Activated naive CD4-positive, alpha-beta T cell treated with anti-CD3 and anti-CD28 coated beads for 36 hours (primary cell): ENCODE measurements at places on chromosomes 5 and 9.

DNA sequence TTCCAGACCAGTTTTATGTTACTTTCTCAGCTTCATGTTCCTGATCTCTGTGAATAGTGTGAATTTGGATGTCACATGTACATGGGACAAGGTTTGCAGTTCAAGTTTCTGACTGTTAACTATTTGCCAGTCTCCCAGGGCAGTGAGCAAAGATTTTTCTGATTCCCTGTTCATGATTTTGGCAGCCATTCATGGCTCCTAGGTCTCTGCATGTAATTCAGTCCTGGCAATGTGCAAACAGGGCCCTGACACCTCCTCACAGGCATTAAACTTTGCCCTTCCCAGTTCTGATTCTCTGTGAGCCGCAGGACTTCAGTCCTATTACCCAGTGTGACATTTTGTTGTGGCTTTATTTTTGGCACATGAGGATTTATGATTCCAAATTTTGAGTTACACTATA, 349.7 kb downstream of the ARRDC3 start:
- H3K4me3 ChIP-seq = no peak overlapping the region
- no peak for DNase-seq
- no peak overlapping the region for H3K27ac ChIP-seq
- H3K36me3 ChIP-seq = no peaks in the 10 kb centered on the region
- peaks cover 9% of the 10 kb centered on the region for H3K27me3 ChIP-seq

- no peaks in the 10 kb centered on the region for H3K36me3 ChIP-seq
- no peaks in the 10 kb centered on the region for H3K4me1 ChIP-seq
- no peaks in the 10 kb centered on the region for H3K27me3 ChIP-seq
- H3K27ac ChIP-seq = no peak overlapping the region
- H3K4me3 ChIP-seq = no peak overlapping the region
Observed at GRCh38 chr5:147406636-147407035, 103.2 kb downstream of the DPYSL3 start.

DNA sequence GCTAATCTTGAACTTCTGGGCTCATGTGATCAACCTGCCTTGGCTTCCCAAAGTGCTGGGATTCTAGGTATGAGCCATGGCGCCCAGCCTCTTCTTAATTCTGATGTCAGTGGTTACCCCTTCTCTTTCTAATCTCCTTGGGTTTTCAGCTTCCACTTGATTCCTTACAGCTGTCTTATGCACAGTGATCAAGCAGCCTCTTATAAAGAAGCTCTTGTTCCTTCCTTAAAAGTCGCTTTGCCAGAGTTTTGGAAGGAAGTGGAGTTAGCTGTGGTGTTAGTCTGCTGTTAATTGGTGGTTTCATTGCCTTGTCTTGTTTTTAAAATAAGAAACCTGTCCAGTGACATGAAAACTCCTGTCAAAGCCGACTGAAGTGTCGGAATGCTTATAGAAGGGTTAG, 128.1 kb upstream of the CACNA1B start:
- no peak overlapping the region for H3K4me3 ChIP-seq
- H3K27ac ChIP-seq = no peak overlapping the region
- H3K27me3 ChIP-seq = no peaks in the 10 kb centered on the region

DNA sequence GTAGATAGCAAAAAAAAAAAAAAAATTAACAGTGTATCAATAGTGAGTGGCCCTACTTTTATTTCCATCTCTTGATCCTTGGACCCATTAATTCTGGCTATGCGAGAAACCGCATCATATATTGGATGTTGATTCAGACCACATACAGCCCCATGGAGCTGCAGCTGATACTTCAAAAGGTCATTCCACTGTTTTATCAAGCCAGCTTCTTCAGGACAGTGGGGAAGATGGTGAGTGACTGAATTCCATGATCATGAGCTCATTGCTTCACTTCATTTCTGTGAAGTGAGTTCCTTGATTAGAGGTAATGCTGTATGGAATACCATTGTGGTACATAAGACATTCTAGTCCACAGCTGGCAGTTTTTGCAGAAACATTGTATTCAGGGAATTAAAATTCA, 222.9 kb upstream of the MEF2C start:
- H3K27me3 ChIP-seq = no peaks in the 10 kb centered on the region
- no peak overlapping the region for H3K4me3 ChIP-seq
- H3K27ac ChIP-seq = no peak overlapping the region
- H3K36me3 ChIP-seq = no peaks in the 10 kb centered on the region
- no peaks in the 10 kb centered on the region for H3K4me1 ChIP-seq

DNA sequence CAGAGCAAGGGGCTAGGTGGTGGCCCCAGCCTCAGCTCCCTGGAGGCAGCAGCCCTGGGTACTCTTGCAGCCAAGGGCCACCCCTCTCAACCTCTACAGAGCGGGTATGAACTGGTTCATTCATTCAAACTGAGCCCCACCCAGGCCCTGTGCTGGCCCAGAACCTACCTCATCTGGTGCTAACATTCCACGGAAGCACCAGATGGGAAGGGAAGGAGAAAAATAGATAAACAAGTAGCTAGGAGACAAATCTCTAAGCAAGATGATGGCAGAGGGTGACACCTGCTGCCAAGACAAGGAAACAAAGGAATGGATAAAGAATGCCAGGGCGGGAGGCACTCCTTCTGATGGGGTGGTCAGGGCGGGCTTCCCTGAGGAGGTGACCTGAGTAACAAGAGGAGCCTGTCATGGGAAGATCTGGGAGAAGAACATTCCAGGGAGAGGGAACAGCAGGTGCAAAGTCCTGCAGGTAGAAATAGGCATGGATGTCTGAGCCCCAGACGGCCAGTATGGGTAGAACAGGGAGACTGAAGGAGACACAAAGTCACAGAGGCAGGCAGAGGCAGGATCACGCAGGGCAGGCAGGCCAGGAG, 6.1 kb downstream of the ST6GALNAC4 start:
- H3K27me3 ChIP-seq = no peaks in the 10 kb centered on the region
- H3K27ac ChIP-seq = peak overlapping the region; percentile 93
- no peak for DNase-seq
- peaks cover 15% of the 10 kb centered on the region for H3K36me3 ChIP-seq
- peaks cover 50% of the 10 kb centered on the region for H3K4me1 ChIP-seq
- H3K4me3 ChIP-seq = peak overlapping the region; percentile 24

GRCh38 chr5:25892211-25892610, 1146.2 kb downstream of the CDH9 start:
- H3K36me3 ChIP-seq = no peaks in the 10 kb centered on the region
- no peak overlapping the region for H3K27ac ChIP-seq
- H3K4me3 ChIP-seq = no peak overlapping the region
- H3K27me3 ChIP-seq = no peaks in the 10 kb centered on the region
- no peak for DNase-seq

GRCh38 chr5:72366324-72366976, 46.3 kb downstream of the PTCD2 start:
- no peaks in the 10 kb centered on the region for H3K4me1 ChIP-seq
- H3K27ac ChIP-seq = no peak overlapping the region
- H3K27me3 ChIP-seq = no peaks in the 10 kb centered on the region
- no peak overlapping the region for H3K4me3 ChIP-seq

- no peaks in the 10 kb centered on the region for H3K36me3 ChIP-seq
- no peak for DNase-seq
- H3K27me3 ChIP-seq = no peaks in the 10 kb centered on the region
Observed at GRCh38 chr9:34452568-34452967, 5.8 kb downstream of the FAM219A start.

DNA sequence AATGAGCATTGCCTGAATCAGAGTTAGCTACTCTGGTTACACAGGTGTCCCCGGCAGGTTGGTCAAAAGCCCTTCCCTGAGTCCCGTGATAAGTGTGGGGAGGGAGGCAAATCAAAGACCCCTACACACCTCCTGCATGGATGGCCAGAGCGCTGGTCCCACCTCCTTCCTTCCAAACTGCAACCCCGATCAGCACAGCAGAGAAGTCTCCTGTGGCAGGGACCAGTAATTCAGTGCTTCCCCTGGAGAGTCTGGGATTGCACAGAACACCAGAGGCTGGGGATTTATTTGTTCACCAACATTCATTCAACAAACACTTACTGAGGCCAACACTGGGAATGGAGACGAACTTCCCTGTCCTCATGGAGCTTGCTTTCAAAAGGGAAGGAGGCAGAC, 46.2 kb downstream of the NSUN2 start:
- DNase-seq = no peak
- H3K4me1 ChIP-seq = peaks cover 2% of the 10 kb centered on the region
- H3K27me3 ChIP-seq = peaks cover 31% of the 10 kb centered on the region
- H3K36me3 ChIP-seq = peaks cover 1% of the 10 kb centered on the region
- H3K27ac ChIP-seq = no peak overlapping the region

DNA sequence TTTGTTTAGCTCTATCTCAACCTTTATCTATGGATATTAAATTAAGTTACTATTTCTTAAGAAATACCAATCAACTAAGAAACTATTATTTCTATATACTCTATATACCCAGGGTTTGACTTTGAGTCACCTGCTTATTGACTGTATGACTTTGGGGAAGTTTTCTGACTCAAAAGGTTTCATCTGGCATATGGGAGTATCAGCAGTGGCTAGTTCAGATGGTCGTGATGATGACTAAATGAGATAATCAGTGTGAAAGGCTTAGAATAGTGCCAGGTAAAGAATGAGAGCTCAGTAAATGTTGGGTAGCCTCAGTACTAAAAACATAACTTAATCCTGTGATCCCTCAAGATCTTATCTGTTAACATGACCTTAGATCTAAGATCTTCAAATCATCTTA, 179.7 kb upstream of the ISL1 start:
- H3K4me1 ChIP-seq = no peaks in the 10 kb centered on the region
- no peak overlapping the region for H3K27ac ChIP-seq
- no peak overlapping the region for H3K4me3 ChIP-seq
- H3K36me3 ChIP-seq = no peaks in the 10 kb centered on the region
- no peak for DNase-seq
- no peaks in the 10 kb centered on the region for H3K27me3 ChIP-seq

DNA sequence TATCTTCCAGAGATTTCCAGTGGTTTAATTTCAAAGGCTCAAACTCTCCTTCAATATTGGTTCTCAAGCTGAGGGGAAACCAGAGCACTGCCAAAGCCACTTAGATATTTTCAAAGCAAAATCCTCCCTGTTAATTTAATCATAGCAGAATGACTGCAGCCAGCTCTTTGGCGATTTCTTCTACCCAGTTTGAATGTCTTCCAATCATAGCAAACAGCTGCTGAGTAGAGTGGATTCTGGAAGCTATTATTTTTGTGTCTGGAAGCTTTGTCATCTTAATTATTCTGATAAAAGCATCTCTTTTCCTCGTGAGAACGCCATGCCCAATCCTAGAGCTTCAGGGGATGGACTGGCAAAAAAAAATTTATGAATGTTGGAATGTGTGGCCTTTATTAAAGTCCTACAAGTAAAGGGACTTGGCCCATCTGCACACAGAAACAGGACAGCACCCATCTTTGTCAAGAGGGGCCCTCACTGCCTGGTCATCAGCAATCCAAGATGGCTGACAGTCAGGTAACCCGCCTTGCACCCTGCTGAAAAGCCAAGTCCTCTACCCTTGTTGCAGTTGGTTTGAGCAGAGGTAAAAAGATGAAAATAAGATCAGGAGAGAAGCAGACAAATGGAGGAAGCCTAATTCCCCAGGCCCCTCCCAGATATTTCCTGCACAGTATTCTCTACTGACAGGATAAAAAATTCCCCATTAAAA, 125.1 kb downstream of the SUSD1 start:
- H3K4me3 ChIP-seq = no peak overlapping the region
- no peaks in the 10 kb centered on the region for H3K27me3 ChIP-seq

DNA sequence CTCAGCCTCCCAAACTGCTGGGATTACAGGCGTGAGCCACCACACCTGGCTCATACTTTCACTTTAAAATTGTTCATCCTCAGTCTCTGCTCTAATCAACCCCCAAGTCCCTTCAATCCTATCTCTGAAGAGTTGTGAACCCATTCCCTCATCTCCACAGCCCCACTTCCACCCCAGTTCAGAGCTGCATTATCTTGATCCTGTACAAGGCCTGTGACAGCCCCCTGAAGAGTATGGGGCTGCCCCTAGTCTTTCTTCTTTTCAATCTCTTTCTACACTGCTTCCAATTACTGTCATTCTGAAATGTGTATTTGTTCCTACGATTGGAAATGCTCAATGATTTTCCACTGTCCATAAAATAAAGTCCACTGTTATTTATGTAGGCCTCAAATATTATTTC, 588.3 kb downstream of the RAB3C start:
- no peak overlapping the region for H3K4me3 ChIP-seq
- no peaks in the 10 kb centered on the region for H3K36me3 ChIP-seq
- DNase-seq = no peak

- DNase-seq = no peak
- H3K4me1 ChIP-seq = no peaks in the 10 kb centered on the region
- no peaks in the 10 kb centered on the region for H3K27me3 ChIP-seq
- H3K4me3 ChIP-seq = no peak overlapping the region
Observed at GRCh38 chr5:154836225-154836624, 14.2 kb downstream of the FAXDC2 start.

GRCh38 chr5:53996008-53996407, 314.4 kb downstream of the ARL15 start:
- H3K4me3 ChIP-seq = no peak overlapping the region
- H3K27ac ChIP-seq = no peak overlapping the region
- DNase-seq = no peak
- no peaks in the 10 kb centered on the region for H3K27me3 ChIP-seq
- peaks cover 7% of the 10 kb centered on the region for H3K36me3 ChIP-seq

DNA sequence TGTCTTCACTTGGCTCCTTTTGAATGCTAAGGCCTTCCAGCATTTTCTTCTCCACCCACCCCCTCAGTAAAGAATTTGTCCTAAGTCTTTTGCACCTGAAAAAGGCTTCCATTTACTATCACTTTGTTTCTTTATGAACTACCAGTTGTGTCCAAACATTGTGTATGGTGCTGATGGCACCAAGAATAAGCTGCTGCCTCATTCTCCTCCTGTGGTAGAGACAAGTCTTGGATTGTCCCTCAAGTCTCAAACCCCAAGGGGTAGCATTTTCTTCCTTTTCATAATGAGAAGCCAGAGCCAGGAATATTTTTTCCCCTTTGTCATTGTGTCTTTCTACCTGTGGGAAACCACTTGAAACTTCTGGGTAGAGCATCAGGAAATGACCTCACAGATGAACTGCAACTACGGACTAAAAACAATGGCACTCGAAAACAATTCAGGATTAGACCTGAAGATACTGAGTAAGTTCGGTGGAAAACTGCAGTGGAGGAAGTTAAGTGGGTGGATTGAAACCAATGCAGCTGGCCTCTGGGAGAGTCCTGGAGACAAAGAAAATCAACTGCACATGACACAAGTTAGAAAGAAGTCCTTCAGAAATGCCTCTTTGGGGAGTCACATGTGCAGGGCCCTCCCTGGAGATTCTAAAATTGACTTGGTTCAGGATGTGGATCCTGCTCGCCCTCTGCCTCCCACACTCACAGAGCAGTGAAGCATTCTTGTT, 80.5 kb downstream of the SH3RF2 start:
- no peak overlapping the region for H3K4me3 ChIP-seq
- H3K4me1 ChIP-seq = no peaks in the 10 kb centered on the region
- H3K27ac ChIP-seq = no peak overlapping the region
- no peaks in the 10 kb centered on the region for H3K36me3 ChIP-seq

DNA sequence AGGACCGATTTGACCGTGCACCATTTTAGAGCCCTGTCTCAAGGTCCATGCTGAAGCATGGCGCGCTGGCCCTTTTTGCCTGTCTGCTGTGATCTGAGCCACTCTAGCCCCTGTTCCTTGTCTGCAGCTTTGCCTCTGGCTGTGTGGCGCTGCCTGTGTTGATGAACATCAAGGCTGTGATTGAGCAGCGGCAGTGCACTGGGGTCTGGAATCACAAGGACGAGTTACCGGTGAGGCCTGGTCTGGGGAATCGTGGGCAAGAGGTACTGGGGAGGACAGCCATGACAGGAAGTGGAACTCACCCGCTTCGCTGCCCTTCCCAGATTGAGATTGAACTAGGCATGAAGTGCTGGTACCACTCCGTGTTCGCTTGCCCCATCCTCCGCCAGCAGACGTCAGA, 6.3 kb downstream of the NHP2 start:
- H3K27ac ChIP-seq = peak overlapping the region; percentile 50
- H3K36me3 ChIP-seq = peaks cover 48% of the 10 kb centered on the region
- no peak for DNase-seq
